ENCODE measurements at places on chromosomes 7 and 10.

DNA sequence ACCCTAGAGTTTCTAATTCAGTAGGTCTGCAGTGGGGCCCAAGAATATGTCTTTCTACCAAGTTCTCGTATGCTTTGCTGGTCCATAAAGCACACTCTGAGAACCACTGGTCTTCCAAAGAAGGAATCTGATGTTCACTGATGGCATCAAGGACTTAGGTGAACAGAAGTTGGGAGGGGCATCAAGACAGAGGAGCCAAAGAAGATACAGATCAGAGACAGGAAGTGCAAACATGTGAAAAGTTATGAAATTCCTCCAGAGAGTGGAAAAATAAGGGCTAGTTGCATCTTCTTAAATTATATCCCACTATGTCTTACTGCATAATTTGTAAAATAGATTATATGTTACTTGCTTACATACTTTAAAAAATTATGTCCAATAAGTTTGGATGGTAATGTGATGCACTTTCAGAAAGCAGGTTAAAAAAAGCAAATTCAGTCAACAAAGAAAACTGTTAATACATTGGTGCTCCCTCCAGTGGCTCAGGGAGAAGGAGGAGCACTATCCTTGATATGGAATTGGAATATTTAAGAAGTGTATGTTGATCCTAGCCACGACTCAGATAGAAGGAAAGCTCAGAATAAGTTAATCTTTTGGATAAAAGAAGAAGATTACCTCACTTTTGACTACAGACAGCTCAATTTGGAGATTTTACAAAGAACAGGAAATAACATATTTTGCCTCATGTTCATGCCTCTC, 35.8 kb downstream of the CREB3L2 start:
- DNase-seq, result no peak

DNA sequence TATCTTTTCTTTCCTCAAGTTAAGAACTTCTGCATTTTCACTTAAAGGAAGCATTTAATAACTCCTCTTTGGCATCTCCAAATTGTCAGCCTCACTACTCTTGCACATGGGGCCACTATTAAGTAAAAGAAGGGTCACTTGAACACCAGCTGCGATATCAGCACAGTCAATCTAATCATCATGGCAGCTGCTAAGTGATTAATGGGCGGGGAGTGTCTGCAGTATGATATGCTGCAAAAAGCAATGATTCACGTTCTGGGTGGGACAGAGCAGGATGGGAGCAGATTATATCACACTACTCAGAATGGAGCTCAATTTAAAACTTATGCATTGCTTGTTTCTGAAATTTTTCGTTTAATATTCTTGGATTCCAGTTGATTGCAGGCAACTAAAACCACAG, 447.4 kb upstream of the PFKP start:
- no peak for DNase-seq

DNA sequence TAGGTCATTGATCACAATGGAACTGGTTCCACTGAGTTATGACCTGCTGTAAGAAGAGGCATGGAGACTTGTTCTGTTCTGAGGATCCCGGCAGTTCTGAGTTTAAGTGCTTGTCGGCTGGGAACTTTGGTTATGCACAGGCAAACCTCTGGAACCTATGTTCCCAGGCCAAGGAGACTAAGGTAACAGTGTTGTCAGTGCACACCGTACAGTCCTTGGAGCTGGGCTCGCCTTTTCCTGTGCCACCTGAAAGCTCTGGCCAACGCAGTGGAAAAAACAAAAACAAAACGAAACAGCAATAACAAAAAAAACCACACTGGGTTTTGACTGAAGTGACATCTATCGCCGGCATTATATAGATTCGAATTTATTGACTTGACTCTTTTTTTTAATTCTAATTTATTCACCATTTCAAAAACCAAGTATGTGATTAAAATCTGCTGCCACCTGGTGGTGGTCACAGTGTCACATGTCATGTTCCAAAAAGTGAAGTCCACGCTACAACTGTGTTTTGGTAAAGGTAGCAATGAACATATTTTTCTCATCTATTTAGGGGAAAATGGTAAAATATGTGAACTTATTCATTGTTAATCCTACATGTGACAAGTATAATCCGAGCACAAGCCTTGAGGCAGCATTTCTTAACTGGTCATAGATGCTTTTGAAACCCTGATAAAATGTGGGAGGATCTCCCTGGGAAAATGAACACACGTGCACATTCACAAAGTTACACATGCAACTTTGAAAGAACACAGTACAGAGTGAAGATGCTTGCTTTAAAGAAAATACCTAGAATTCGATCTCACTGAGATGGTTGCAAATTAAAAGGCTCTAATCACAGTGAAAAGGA, 113.8 kb upstream of the PPP2R2D start:
- DNase-seq, result no peak

DNA sequence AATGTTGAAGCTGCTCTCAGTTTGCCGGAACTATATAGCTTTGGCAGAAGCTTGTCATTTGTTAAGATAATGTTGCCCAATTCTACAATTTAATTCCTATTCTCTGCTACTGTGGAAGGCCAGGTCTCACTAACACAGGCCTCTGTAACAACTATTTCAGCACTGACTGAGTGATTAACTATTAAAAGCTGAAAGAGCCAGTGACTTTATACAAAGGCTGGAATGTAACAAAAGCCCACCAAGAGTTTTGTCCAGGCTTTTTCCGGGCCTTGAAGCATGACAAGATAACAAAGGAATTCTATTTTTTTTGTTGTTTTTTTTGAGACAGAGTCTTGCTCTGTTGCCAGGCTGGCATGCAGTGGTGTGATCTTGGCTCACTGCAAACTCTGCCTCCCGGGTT, 795.6 kb downstream of the PHTF2 start:
- DNase-seq, result no peak

GRCh38 chr7:664997-665735, 61.3 kb upstream of the DNAAF5 start:
- no peak for DNase-seq

Data from cerebellar nuclear complex (tissue), 1 donor.